NCI-H345 (cell line): ENCODE measurements at places on chromosomes 5 and 9.

DNA sequence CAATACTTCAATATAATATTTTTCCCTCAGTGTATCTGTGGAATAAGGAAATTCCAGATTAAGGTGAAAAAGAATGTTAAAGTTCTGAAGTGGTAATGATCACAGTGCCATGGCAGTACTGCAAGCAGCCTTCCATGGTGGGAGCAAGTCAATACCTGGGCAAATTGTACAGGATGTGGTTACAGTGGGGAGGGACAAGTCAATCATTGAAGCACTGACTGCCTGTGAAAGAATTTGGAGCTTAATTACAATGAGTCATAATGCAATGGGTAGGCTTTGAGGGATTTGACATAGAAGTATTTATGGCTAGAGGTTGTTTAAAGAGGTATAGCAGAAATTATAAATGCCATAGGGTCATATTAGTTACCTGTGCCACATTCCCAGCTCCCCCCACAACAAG lies 786.5 kb upstream of the ACO1 start:
- DNase-seq, result no peak

DNA sequence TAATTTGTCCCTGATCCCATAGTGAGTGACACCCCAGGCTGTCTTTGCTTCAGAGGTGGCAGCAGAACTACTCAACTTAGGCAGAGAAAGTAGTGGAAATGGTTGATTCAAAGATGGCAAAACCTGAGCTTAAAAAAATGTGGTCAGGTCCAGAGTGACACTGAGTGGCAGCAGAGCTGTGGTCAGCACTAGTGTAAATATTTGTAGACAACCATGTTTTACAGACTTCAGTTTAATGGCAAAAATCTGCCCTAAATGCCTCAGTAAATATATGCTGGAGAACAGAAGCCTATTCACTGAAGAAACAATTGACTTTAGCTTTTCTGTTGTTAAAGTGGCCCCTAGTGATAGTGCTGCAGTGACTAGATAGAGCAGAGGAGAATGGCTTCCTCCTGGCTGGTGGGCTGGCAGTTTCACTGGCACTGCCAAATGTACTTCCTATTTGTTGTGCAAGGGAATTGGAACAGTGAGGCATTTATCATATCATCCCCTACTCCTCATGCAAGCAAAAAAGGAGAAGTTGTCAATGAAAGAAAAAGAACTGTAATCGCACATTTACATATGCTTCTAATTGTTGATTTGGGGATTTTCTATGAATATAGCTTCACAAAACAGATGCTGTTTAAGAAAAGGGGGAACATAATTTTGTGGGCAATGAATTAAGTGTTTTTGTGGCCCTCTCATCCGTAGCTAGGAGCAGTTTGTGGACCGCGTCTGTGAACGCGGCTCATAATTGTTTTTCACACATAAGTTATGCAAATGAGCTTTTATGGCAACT lies 12.0 kb downstream of the PBX3 start:
- DNase-seq, result peak; percentile 71

- no peak for DNase-seq
Observed at GRCh38 chr5:107321906-107322305, 348.8 kb downstream of the EFNA5 start.

GRCh38 chr5:40355846-40356245 lies 323.9 kb upstream of the PTGER4 start:
- DNase-seq, result no peak
